Stimulated activated naive B cell treated with anti-CD40 and anti-IgM and Interleukin-4, amounts not matched to agents 10 μg/mL and 1 μg/mL and 100 μg/mL, for 72 hours (primary cell): ENCODE measurements at places on chromosomes 4 and X.

- DNase-seq: no peak
- peaks cover 10% of the 10 kb centered on the region for H3K27me3 ChIP-seq
- H3K36me3 ChIP-seq: no peaks in the 10 kb centered on the region
- no peak overlapping the region for H3K27ac ChIP-seq
These were observed 138.0 kb downstream of the NSUN7 start for GRCh38 chr4:40887764-40888131.

DNA sequence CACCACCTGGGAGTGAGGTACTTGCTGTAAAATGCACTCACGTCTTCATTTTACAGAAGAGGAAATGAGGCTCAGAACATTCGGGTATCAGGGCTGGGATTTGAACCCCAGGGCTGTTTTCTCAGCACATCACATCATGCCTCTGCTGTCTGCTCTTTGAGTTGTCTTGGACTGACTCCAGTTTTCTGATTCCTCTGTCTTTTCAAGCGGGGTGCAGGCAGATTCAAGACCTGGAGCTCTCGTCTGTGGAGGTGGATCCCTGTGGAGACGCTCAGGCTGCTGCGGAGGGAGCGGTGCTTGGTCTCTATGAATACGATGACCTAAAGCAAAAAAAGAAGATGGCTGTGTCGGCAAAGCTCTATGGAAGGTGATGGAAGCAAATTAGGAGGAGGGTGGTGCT lies 6.3 kb downstream of the LAP3 start:
- peaks cover 57% of the 10 kb centered on the region for H3K36me3 ChIP-seq
- DNase-seq: no peak
- peaks cover 7% of the 10 kb centered on the region for H3K4me1 ChIP-seq
- H3K27me3 ChIP-seq: no peaks in the 10 kb centered on the region
- H3K27ac ChIP-seq: no peak overlapping the region
- H3K4me3 ChIP-seq: no peak overlapping the region

DNA sequence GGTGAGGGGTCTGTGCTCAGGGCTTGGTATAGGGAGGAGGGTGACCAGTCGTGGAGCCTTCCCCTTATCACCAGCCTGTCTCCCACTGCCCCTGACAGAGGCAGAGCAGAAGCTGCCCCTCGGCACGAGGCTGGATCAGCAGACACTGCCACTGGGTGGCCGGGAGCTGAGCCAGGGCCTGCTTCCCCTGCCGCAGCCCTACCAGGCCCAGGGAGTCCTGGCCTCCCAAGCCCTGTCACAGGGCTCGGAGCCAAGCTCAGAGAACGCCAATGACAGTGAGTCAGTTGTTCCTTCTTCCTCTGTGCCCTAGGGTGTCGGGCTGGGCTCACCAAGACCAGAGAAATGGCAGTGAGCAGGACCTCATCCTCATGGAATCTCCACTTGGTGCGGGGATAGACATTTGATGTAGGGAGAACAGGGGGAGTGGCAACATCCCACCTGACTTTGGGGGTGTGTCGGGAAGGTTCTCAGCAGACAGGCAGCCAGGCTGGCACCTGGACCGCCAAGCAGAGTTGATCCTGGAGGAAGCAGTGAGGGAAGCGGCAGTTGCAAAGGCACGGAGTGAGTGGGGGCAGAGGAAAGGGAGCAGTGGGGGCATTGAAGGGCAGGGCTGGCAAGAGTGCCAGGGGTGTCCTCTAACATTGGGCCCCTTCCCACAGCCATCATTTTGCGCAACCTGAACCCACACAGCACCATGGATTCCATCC lies 14.3 kb upstream of the UBA1 start:
- no peak overlapping the region for H3K4me3 ChIP-seq
- no peak for DNase-seq
- peaks cover 36% of the 10 kb centered on the region for H3K36me3 ChIP-seq

DNA sequence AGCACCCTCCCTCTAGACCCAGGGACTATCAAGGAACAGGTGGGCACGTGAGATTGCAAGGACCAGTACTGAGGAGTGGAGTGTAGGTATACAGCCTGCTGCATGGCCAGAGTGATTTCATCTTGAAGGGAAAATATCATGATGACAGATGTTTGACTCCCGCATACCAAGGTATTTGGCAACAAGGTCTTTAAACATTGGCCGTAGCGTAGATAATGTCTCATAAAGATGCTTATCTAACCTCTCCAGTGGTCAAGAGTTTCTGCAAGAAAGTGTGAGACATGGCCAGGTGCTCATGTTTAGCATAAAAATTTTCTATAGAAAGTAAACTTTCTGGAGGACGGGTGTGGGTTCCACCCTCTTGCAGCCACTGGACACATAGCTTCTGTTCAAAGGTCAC lies 18.7 kb upstream of the ZNF630 start:
- H3K4me1 ChIP-seq: no peaks in the 10 kb centered on the region
- no peaks in the 10 kb centered on the region for H3K36me3 ChIP-seq
- no peak overlapping the region for H3K27ac ChIP-seq
- H3K4me3 ChIP-seq: no peak overlapping the region

DNA sequence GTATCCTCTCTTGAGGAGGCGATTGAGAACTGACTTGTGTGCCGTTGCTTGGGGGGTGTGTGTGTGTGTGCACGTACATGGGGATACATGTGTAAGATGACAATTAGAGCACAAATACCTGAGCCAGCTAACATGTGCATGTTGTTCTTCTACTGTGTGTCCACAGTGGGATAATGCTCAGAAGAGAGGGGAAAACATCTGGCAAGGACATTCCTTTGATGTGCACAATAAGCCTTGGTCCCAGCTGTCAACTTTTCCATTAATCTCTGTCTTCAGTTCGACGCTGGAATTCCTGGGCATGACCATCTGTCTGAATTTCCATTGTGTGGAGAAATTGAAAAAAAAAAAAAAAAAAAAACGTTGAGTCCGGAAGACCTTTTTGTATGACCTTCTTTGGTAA lies 592.0 kb upstream of the GALNTL6 start:
- no peaks in the 10 kb centered on the region for H3K36me3 ChIP-seq
- no peak overlapping the region for H3K4me3 ChIP-seq
- H3K27ac ChIP-seq: no peak overlapping the region
- no peaks in the 10 kb centered on the region for H3K27me3 ChIP-seq

- peaks cover 9% of the 10 kb centered on the region for H3K4me1 ChIP-seq
- H3K36me3 ChIP-seq: no peaks in the 10 kb centered on the region
- no peak for DNase-seq
- peaks cover 25% of the 10 kb centered on the region for H3K27me3 ChIP-seq
These were observed 98.9 kb downstream of the ATXN3L start for GRCh38 chrX:13220916-13221315.

- H3K36me3 ChIP-seq: no peaks in the 10 kb centered on the region
- H3K27me3 ChIP-seq: no peaks in the 10 kb centered on the region
- H3K27ac ChIP-seq: no peak overlapping the region
- H3K4me1 ChIP-seq: no peaks in the 10 kb centered on the region
These were observed 48.0 kb downstream of the CXXC4 start for GRCh38 chr4:104446431-104447278.

DNA sequence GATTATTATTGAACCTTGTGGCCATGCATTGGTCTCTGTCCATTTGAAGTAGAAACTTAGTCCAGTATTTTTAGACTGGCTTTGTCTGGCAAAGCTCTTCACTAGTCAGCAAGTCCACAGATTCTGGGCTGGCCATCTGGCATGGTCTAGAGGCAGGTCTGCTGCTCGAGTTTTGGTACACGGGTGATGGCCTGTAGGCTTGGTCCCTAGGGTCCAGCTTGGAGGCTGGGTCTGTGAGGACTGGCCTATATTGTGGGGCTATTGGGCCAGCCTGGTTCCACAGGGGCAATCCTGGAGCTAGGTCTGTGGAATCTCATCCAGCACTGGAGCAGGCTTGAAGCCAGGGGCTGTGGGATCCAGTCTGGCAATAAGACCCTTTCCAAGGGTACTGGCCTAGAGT lies 607.6 kb upstream of the KLHL4 start:
- DNase-seq: no peak
- no peaks in the 10 kb centered on the region for H3K4me1 ChIP-seq
- no peaks in the 10 kb centered on the region for H3K27me3 ChIP-seq
- H3K27ac ChIP-seq: no peak overlapping the region
- no peak overlapping the region for H3K4me3 ChIP-seq

- no peak overlapping the region for H3K27ac ChIP-seq
- no peak for DNase-seq
- no peaks in the 10 kb centered on the region for H3K36me3 ChIP-seq
- peaks cover 6% of the 10 kb centered on the region for H3K4me1 ChIP-seq
- no peak overlapping the region for H3K4me3 ChIP-seq
These were observed 192.7 kb downstream of the GASK1B start for GRCh38 chr4:157980158-157980557.

- DNase-seq: no peak
- no peaks in the 10 kb centered on the region for H3K36me3 ChIP-seq
- H3K27me3 ChIP-seq: peaks cover 8% of the 10 kb centered on the region
These were observed 6.6 kb downstream of the PF4V1 start for GRCh38 chr4:73859614-73860088.

GRCh38 chr4:7342223-7343080 lies 92.3 kb downstream of the PSAPL1 start:
- no peak overlapping the region for H3K4me3 ChIP-seq
- DNase-seq: no peak
- H3K4me1 ChIP-seq: no peaks in the 10 kb centered on the region
- H3K27ac ChIP-seq: no peak overlapping the region
- H3K36me3 ChIP-seq: no peaks in the 10 kb centered on the region
- H3K27me3 ChIP-seq: no peaks in the 10 kb centered on the region

DNA sequence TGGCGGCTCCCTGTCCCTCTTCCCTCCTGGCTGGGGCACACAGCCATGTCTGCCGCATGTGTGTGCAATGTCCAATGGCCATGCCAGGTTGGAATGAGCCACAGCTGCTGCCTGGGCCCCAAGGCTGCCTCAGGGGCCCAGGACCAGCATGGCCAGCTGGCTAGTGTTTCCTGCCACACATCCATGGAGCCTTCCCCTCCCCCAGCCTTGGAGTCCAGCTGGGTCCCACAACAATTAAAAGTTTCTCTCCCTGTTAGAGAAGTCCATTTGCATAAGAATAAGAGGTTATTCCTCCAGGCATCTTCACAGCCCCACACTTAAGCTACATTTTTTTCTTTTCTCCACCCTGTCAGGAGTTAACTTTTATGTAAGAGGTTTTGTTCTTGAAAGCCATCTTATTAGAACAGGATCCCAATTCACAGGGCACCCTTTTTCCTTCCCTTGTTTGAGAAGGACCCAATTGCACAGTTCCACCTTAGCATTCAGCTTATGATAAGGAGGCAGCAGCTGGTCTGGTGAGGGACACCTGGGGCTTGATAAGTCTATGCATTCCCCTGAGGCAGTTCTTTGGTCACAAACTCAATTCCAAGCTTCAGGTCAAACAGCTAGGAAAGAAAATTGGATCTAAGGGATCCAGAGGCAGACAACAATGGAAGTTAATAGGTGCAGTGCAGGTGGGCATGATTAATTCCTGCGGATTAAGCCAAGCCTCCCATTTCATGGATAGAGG lies 963.3 kb upstream of the GRIA3 start:
- no peak overlapping the region for H3K4me3 ChIP-seq
- H3K27me3 ChIP-seq: peaks cover 15% of the 10 kb centered on the region
- H3K36me3 ChIP-seq: no peaks in the 10 kb centered on the region
- no peaks in the 10 kb centered on the region for H3K4me1 ChIP-seq
- H3K27ac ChIP-seq: no peak overlapping the region
- DNase-seq: no peak

DNA sequence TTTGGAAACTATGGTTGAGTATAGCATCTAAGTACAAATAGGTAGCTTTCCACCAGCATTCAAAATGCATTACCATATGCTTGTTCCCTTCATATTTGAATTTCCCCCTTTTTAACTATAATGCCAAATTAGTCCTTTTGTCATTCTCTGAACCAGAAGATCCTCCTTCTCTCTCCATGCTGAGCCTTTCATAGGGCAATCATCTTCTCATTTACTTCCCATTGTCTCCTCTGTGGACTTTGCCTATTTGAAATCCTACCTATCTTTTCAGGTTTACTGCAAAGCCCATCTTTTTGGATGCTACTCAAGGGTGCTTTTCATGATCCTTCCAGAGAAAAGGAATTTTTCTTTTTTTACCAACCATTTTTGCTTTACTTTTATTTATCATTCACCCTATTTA lies 54.7 kb downstream of the DKK2 start:
- H3K36me3 ChIP-seq: no peaks in the 10 kb centered on the region
- DNase-seq: no peak
- no peaks in the 10 kb centered on the region for H3K4me1 ChIP-seq
- H3K4me3 ChIP-seq: no peak overlapping the region
- H3K27me3 ChIP-seq: no peaks in the 10 kb centered on the region
- H3K27ac ChIP-seq: no peak overlapping the region

DNA sequence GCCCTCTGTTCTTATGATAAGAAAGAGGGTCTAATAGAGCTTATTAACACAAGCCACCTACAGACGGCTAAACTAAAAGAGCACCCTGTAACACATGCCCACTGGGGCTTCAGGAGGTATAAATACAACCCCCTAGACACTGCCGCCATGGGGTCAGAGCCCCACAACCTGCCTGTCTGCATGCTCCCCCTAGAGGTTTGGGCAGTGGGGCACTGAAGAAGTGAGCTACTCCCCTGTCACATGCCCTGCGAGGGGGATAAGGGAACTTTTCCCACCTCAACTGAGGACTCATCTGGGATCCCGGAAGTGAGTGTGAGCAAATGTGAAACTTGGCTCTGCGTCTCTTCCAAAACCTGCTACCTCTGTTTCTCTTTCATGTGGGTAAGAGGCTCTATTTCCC lies 334.5 kb downstream of the ADAM29 start:
- no peaks in the 10 kb centered on the region for H3K4me1 ChIP-seq
- H3K27me3 ChIP-seq: no peaks in the 10 kb centered on the region
- DNase-seq: no peak
- H3K4me3 ChIP-seq: no peak overlapping the region

GRCh38 chr4:131026771-131027170 lies 1930.8 kb downstream of the C4orf33 start:
- H3K4me1 ChIP-seq: no peaks in the 10 kb centered on the region
- H3K27ac ChIP-seq: no peak overlapping the region
- no peak overlapping the region for H3K4me3 ChIP-seq
- H3K27me3 ChIP-seq: no peaks in the 10 kb centered on the region
- H3K36me3 ChIP-seq: no peaks in the 10 kb centered on the region

GRCh38 chr4:87033902-87034301 lies 99.1 kb downstream of the AFF1 start:
- H3K36me3 ChIP-seq: no peaks in the 10 kb centered on the region
- H3K4me1 ChIP-seq: peaks cover 26% of the 10 kb centered on the region
- no peak for DNase-seq
- H3K4me3 ChIP-seq: no peak overlapping the region

DNA sequence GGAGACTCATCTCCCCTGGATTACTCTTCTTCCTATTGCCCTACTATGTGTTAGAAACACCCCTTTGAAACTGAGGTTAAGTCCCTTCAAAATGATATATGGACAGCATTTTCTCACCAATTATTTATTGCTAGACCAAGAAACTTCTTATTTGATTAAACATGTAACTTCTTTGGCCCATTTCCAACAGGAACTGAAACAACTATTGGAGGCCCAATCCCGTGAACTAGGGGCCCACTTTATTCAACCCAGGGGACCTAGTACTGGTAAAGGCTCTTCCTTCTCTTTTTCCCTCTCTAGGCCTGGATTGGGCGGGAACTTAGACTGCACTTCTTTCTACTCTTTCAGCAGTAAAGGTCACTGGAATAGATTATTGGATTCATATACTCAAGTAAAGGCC lies 16.7 kb upstream of the COL25A1 start:
- no peak overlapping the region for H3K4me3 ChIP-seq
- no peak for DNase-seq
- H3K4me1 ChIP-seq: peaks cover 2% of the 10 kb centered on the region
